GM18507 (cell line): ENCODE measurements at places on chromosomes 3 and 15.
A peak's percentile ranks its signal among the peaks of the same experiment; 100 is the strongest.

DNA sequence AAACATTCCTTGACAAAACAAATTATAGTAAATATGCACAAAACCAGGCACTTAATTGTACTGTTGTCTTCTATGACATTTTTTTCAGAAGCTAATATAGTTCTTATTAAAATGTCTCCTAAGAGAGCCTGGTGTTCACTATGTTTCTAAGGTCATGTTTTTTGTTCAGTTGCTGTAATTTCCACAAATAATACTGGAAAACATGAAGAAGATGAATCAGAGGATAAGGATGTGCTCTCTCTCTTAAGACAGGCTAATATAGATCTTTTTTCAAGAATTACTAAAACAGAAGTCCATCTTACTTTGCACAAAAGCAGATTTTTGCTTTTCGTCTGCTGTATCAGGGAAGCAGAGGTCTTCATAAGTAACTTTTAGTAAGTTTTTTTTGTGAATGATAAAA is 823.0 kb upstream of the NECTIN3 start:
- DNase-seq = no peak

- no peak for DNase-seq
Observed at GRCh38 chr3:172973799-172974198, 167.2 kb downstream of the SPATA16 start.

DNA sequence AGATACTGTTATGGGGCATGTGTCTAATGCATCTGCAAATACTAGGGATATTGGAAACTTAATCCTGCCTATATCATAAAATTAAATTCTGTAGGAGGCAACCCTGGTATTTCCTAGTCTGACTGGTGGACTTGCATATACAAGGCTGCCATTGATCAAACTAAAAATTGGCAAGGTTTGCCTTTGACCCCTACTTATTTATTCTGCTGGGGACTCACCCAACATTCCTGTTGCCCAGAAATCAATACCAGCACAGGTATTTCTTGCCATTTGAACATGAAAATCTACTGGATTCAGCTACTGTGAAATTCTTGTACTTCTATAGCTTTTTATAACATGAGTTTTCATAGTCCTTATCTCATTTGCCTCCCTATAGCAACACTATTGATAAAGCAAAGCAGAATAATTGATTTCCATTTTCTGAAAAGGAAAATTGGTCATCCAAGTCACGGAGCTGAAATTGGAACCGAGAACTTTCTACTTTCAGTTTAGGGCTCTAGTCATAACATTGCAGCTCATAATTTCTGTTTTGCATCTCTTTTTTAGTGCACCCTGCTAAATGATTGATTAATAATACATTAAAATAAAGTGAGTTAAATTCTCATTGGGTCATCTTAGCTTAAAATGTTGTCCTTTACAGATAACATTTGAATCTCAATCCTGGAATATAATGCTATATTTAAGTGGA is 365.2 kb downstream of the MFSD1 start:
- no peak for DNase-seq

DNA sequence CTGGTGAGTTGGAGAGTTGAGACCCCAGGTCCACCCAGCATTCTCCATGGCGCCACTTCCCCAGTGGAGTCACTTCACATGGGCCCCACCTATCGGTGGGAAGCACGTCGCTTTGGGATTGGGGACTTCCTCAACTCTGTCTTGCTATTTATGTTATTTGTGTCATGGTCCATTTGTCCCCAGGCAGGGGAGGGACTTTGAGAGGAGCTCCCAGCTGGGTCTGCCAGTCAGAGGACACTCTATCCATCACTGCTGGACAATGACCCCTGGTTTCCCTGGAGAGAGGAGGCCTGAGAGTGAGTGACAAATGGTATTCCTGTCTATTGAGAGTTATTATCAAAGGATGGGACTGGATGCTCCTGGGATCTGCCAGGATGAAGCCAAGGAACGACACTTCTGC is 127.6 kb downstream of the RAB11A start:
- DNase-seq = no peak

GRCh38 chr3:144033240-144033589 is 61.6 kb downstream of the DIPK2A start:
- no peak for DNase-seq

DNA sequence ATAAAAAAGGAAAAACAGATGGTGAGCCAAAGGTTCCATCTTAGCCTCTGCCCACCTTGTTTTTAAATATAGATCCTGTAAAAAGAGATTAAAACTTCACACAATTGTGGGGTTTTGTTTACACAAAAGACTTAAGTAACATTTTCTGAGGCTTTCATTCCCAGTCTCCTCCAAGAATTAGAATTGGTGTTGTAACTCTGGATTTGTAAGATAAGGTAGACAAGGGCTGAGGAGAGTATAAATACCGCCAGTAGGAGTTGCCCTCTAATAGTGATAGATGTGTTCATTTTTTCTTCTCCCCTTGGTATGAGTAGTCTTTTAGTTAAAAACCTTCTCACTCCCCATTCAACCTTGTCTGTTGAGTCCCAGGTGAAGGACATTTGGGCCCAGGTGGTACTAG is 8.5 kb downstream of the MINDY2 start:
- no peak for DNase-seq

DNA sequence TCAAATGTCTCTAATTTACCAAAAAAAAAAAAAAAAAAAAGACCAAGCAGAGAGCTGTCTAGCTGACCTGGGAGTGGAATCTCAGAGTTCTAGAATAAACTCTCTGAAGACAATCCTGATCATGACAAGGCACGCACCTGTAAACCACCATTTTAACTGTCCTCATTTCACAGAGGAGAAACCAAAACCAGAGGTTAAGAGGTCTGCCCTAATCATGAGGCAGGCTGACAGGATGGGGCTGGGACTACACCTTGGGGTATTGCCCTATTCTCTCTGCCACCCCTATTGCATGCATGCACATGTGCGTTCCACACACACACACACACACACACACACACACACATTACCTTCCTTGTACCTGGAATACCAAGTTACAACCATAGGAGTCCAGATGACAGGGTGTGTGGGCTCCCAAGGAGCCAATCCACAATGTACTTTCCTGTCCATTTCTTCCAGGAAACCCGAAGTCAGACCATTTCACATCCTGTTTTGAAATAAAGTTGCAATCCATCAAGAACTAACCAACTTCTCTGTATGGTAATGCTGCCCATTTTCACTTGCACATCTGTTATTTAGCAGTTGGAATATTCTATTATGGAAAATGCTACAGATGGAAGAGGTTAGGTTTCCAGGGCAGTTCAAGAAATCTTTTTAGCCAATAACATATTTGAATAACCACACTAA is 34.6 kb downstream of the HSPBAP1 start:
- DNase-seq = no peak

DNA sequence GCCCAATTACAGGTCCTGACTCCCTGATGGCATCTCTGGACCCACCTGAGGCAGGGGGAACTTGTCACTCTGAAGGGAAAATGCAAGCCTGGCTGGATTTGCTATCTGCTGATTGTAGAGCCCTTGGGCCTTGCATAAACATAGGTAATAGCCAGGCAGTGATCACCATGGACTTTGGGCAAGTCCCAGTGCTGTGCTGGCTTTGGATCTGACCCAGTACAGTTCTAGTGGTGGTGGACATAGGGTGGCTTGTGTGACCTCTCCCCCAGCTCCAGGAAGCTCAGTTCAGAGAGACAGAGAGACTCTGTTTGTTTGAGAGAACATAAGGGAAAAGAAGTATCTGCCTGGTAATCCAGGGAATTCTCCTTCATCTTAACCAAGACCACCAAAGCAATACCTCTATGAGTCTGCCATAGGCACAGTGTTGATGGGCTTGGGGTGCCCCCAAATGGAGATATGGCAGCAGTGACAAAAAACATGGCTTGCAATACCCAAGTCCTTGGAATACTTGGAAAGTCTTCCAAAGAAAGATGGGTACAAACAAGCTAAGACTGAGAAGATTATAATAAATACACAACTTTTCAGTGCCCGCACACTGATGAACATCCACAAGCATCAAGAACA is 348.5 kb downstream of the PYDC2 start:
- DNase-seq = no peak

DNA sequence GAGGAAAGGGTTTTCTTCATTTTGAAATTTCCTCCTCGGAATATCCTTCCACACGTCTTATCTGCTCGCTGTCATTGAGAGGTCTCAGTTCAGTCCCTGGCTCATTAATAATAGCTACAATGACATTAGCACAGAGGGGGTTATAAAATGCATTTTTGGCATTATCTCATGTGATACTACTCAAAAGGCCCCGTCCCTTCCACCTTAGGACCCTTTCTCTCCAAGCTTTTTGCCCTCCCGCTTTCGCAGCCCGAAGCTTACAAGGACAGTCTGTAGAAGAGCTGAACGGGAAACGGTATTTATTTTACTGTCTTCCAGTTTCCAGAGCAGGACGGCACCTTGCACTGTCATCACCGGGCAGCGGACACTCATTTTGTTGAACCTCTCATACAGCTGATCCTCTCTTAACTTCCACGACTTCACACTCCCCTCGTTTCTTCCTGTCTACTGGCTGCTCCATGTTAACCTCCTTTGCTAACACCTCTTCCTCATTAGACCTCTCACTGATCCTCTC is 5.6 kb upstream of the PLEKHO2 start:
- no peak for DNase-seq

DNA sequence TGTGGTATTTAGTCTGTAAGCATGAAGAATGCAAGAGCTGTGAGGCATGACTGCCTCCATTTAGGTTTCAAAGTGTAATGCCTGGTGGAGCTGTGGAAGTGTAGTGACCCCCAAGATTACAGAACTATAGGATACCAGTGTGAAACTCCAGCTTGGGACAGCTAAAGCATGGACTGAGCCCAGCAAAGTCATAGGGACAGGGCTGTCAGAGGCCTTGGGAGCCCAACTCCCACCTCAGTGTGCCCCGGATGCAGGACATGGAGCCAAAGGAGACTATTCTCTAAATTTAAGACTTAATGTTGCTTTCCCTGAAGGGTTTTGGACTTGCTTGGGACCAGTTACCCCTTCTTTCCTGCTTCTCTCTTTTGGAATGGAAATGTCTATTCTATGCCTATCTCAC is 10.8 kb downstream of the GPR15 start:
- DNase-seq = no peak

- peak; percentile 18 for DNase-seq
Observed at GRCh38 chr3:53102601-53103147, 27.6 kb downstream of the RFT1 start.

GRCh38 chr3:113985541-113985940 is 37.7 kb downstream of the ZDHHC23 start:
- DNase-seq = no peak

GRCh38 chr3:189457201-189457607 is 174.0 kb upstream of the TP63 start:
- no peak for DNase-seq

- no peak for DNase-seq
Observed at GRCh38 chr15:78937132-78937739, 7.6 kb downstream of the CTSH start.

- no peak for DNase-seq
Observed at GRCh38 chr3:42666022-42666421, 12.5 kb downstream of the ZBTB47 start.

DNA sequence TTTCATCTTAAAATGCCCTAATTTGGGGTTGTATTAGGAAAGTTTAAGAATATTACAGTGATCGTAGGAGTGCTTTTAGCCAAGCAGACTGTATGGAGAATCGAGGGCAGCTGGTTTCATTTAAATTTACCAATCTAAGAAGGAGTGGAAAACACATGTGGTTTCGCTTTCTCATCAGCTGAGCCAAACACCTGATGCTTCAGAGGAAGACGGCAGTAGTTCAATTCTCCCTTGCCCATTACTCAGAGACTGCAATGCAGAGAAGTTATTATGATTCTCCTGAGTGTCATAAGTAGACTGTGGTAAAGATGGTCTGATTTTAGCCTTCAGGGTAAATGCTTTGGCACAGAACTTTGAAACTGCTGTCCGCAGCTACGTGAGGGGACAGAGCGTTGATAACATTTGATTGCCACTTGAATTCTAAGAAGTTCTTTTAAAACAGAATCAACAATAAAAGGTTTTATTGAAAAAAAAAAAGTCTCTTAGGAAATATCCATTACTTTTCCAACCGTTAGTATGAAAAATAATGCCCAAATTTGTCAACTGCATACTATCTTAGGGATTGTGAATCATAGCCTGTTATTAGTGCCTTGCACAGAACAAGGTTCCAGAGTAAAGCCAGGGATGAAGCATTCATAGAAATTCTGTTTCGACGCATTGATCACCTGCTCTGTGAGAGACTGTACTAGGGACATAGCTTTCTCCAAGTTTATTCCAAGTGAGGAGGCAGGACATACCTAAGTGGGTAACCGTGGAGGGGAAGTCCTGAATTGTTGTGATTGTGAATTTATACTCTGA is 25.6 kb downstream of the LYSMD4 start:
- no peak for DNase-seq

- no peak for DNase-seq
Observed at GRCh38 chr3:2156244-2156847, 57.7 kb downstream of the CNTN4 start.

GRCh38 chr3:150033721-150034120 is 63.0 kb upstream of the PFN2 start:
- no peak for DNase-seq
